ENCODE measurements at places on chromosomes 2 and 18.
A peak's percentile ranks its signal among the peaks of the same experiment; 100 is the strongest.

GRCh38 chr2:18272148-18272494, 288.3 kb downstream of the RDH14 start:
- DNase-seq: no peak

- no peak for DNase-seq
Measured at GRCh38 chr2:71776227-71776626, 322.9 kb downstream of the DYSF start.

- DNase-seq: no peak
Measured at GRCh38 chr2:15725101-15725781, 133.6 kb downstream of the DDX1 start.

DNA sequence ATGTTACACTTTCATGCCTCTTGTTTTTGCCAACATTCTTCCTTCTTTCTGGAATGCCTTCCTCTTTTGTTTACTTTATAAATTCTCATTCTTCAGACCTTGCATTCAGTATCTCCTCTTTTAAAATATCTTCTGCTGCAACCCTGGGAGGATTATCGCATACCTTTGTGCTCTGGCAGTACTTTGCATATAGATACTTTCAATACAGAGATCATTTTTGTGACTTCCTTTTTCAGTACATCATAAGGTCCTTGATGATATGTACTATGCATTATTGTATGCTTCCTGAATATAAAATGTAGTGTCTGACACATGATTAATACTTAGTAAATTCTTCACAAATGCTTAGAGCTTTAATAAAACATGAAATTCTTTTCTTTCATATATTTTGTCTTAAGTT, 538.7 kb downstream of the TRIB2 start:
- no peak for DNase-seq

GRCh38 chr2:146321175-146321574, 1523.7 kb upstream of the ACVR2A start:
- no peak for DNase-seq

GRCh38 chr2:25165992-25166875, 2.1 kb downstream of the POMC start:
- DNase-seq: no peak

GRCh38 chr2:25042321-25043240, 705 bp downstream of the EFR3B start:
- DNase-seq: peak; percentile 7

GRCh38 chr2:108418416-108418815, 30.6 kb upstream of the GCC2 start:
- DNase-seq: no peak

DNA sequence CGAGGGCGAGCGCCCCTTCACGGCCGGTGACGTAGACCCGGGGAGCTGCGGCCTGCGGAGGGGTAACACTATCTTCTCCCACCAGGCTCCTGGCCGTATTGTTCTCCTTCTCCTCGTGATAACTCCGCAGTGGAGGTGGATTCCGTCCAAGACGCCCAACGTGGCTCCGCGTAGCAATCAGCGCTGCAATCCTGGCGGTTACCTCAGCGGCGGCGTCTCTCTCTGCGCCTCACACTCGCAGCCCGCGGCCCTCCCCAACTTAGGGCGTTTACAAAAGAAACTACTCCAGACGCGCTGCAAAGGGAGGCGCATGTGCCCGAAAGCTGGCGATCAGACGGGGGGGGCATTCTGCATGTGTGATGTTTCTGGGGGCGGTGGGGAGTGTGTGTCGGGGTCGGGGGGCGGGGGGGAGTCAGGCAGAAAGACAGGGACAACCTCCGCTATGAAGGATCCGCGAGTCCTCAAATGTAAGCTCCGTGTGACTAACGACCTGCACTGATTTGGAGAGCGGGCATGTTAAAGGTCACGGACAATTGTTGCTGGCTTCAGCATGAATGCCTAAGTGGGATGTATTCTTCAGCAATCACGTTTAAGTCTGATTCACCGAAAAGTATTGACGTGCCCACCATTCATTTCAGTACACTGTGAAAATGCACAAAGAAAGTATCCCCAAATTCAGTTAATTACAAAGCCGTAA, 1.3 kb upstream of the ZNF516 start:
- no peak for DNase-seq

- no peak for DNase-seq
Measured at GRCh38 chr2:132825601-132826000, 155.6 kb upstream of the LYPD1 start.

GRCh38 chr18:9422816-9423519, 52.3 kb upstream of the RALBP1 start:
- DNase-seq: no peak

- no peak for DNase-seq
Measured at GRCh38 chr2:178530131-178530530, 49.9 kb downstream of the PLEKHA3 start.

DNA sequence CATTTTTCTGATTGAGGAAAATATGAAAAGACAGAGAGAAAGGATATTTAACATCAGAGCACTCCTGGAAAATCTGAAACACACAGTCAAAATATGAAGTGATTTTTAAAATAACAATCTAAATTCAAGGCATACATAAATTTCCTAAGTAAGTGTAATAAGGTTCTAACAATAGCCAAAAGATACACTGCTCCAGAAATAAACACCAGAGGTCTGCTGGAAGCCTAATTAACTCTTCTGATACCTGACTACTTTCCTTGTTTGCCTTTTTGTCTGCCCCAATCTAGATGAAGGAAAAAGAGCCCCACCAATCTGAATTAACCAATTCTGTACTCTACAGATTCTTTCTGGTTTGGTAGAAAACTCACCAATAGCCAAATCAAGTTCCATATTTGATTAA, 87.1 kb downstream of the MEMO1 start:
- DNase-seq: no peak

DNA sequence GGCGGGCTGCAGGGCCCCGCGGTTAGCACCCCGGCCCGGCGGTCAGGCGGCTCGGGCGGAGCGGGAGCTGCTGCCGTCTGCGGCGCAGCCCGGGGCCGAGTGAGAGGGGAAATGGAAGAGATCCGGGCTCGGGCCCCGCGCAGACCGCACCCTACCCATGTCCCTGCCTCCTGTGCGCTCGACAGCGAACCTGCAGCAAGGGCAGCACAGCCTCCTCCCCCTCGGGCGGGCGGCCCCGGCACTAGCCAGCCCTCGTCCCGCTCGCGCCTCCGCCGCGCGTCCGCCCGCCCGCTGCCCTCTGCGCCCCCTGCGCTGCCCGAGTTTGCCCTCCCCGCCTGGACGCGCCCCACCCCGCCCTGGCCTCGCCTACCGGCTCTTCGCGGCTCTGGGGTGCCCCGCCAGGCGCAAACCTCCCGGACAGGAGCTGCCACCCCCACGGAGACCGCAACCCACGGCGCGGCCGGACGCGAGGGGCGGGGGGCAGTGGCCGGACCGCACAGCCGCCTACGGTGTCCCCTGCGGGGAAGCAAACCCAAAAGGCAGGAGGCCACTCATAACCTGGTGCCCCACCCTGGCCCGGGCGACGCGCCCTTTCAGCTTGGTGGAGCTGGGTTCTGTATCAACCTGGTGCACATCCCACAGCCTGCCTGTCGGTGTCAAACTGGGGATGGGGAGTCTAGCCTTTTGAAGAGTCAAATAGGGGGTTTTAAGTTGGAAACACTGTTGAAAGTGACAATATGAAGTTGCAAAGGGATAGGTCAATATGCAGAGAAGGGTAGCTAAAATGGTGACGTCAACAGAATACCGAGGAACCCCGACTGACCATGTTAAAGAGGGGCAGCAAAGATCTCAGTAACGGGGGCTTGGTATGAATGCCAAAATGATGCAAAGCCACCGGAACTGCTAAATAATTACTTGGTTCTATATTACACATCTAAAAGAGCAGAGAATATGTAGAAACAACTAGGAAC, at the start of gene IHH:
Gene IHH (minus strand): TSS at position 101 of the 971 bp plus-strand sequence. CDS start 454 bp downstream, outside the sequence.
- DNase-seq: no peak

- no peak for DNase-seq
Measured at GRCh38 chr2:12350821-12351220, 365.9 kb upstream of the TRIB2 start.

DNA sequence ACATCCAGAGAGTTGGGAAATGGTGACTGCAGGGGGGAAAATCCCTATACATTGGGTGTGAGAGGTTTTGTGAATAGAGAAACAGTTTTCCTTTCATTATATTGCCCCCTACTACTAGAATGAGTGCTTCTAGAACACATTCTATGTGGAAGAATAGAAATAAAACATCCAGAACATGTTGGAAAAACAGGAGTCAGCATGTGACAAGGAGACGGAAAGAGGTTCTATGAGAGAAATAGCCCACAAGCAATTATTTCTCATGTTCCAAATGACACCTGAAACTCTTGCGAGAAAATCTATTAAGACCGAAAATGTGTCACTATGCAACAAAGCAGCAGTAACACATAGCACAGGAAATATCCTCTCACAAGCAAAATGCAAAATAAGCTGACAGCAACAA, 202.7 kb upstream of the SPOPL start:
- DNase-seq: no peak

DNA sequence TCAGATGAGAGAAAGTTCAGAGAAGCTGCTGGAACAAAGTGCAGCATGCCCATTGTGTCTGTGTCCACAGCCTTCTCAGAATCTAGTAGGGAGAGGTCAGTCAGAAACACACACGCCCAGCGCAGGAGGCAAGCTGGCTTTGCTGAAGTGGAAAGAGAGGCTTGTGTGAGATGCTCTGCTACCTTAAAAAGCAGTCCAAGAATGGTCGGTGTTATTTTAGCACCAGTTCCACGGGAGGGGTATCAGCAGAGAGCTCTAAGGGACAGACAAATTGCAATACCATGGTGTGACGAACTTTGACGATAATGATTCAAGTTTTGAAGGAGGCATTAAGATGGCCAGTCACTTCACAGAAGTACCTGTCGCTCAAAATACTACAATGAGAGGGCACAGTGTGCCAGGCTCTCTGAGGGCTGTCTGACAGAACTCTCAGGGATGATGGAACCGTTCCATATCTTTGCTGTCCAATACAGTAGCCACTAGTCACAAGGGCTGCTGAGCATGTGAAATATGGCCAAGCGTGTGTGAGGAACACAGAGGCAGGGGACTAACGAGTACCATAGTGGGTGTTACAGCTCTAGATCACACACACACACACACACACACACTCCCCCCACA, 237.5 kb upstream of the TMEM200C start:
- DNase-seq: no peak

- DNase-seq: no peak
Measured at GRCh38 chr2:3025984-3026383, 351.6 kb downstream of the EIPR1 start.

- peak; percentile 6 for DNase-seq
Measured at GRCh38 chr2:217095511-217096205, 235.8 kb upstream of the TNP1 start.

GRCh38 chr2:129935118-129935517, 44.3 kb upstream of the RAB6C start:
- peak; percentile 69 for DNase-seq

GRCh38 chr2:48483506-48483905, 46.4 kb upstream of the STON1 start:
- no peak for DNase-seq

GRCh38 chr2:207387001-207387571, 142.7 kb upstream of the CREB1 start:
- DNase-seq: no peak

DNA sequence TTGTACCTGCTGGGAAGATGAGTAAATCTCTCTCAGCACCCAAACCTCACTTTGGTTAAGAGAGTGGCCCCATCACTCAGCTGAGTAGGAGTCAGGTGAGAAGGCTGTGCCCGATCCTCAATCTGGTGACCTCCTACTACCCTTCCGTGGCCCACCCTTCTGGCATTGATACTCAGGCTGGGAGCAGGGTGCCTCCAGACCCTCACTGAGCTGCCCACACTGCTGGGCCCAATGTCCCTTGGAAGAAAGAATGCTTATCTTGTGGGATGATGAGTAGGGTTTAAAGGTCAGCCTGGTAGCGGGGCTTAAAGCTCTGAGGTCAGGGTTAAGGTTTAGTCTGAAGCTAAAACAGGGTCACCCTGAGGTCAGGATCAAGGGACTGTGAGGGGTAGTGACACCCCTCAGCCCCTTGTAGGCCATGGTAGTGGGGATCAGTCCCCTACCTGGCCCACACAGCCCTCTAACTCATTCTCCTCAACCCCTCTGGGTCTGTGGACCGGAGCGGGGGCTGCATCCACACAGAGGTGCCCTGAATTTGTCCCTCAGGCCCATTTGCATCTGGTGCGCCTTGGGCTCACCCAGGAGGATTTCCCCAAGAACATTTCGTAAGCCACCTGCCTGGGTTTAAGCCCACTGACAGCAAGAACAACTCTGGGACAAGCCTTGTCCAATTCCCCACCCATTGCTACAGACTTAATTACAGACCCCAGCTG, 123.8 kb downstream of the CYP26B1 start:
- no peak for DNase-seq

- no peak for DNase-seq
Measured at GRCh38 chr2:199979398-199979797, 24.0 kb downstream of the MAIP1 start.

DNA sequence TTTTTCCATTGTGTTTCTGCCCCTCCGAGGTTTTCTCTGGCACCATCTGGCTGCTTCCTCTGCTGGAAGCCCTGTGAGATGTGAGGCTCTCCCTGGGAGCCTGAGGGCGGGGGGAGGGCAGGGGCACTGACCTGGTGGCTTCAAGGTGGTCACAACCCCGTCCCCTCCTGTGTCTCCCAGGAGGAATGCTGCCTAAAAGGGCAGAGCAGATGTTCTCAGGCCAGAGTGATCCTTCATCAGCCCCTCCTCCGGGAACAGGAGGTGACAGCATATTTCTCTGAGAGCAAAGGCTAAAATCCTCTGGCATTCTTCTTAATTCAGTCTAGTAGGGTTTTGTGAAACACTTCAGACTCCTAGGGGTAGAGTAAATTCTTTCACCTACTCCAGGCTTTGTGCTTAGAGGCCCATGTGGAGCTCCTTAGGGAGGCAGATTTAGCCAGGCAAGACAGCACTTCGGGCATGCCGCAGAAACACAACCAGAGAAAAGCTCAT, 18.3 kb upstream of the GREB1 start:
- no peak for DNase-seq

DNA sequence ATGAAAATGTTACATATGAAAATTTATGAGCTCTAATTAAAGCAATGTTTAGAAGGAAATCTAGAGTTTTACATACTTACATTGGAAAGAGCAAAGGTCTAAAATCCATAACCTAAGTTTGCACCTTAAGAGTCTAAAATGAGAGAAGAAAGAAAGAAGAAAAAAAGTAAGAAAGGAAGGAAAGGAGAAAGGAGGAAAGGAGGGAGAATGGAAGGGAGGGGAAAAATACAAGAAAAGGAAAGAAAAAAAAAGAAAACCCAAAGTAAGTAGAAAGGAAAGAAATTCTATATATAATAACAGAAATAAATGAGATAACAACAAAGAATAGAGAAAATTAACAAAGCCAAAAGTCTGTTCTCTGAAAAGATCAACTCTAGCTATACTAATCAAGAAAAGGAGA, 122.6 kb downstream of the BCL2L11 start:
- DNase-seq: no peak

DNA sequence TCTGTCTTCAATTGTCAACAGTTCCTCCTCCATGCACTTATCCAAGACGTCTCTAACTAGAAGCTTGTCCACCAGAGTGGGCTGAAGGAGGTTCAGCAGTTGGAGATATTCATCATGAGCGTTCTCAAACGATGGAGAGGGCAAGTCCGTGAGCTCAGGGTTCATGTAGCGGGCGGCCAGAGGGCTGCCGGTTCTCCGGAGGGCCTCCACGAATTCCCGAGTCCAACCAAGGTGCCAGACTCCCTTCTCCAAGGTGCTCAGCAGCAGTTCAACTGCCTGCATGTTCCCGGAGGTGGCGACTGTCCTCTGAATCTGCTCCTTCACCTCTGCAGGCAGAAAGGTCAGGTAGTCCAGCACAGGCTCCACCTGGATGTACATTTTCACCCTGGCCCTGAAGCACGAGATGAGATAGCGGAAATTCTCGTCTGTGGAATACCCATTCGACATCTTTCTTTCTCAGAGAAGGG, 590 bp downstream of the IFIH1 start:
- no peak for DNase-seq

GRCh38 chr2:188675391-188676009, 298.7 kb upstream of the COL3A1 start:
- DNase-seq: no peak
